ENCODE measurements at places on chromosomes 2 and 18.

DNA sequence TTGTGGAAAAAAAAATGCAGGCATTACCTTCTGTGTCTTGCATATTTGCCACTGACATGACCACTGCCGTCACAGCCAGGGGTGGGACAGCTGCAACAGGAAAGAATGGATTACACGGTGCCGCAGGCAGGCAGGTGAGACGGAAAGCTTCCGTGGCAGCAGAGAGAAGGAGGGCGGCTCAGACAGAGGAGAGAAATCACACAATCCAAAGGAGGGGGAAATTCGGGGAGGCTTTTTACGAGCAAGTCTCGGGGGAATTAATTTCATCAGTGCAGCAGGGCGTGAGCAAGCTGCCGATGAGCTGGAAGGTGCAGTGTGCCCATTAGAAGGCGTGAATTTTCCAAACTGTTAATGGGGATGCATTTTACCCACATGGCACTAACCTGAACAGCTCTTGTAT is 234.8 kb upstream of the PXDN start:
- DNase-seq, result no peak

GRCh38 chr2:11263177-11263576 is 81.3 kb downstream of the ROCK2 start:
- no peak for DNase-seq

DNA sequence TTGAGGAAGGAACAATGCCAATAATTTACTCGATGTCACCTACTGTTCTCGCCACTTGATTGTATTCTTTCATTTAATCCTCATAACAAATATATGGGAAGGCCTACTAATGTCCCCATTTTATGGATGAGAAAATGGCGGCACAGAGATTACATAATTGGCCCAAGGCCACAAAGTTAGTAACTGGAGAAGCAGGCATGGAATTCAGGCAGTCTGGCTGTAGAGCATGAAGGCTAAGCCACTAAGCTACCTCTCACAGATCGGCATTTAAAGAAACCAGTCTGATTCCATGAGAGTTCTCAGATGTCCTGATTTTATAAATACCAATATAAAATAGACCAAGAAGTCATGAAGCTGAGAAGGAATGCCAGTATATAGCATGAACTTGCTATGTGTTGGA is 121.8 kb upstream of the EPAS1 start:
- no peak for DNase-seq

- DNase-seq, result no peak
These were observed 136.2 kb downstream of the SP100 start for GRCh38 chr2:230552181-230552580.

GRCh38 chr2:170113168-170113894 is 64.6 kb upstream of the MYO3B start:
- DNase-seq, result no peak

DNA sequence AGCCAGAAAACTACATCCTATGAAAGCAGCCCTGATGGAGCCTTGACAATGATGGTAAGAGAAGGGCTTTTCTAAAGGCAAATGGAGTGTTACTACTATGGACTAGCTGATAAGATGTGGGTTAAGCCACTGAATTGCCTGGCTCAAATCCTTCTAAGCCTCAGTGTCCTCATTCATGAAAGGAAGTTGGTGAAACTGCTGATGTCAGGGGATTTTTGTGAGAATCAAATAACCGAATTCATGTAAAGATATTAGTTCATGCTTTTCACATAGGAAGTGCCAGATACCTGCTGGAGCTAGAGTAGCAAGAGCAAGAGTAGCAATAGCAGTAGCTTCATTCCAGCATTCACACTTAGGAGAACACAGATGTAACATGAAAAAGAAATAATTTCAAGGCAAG is 417.0 kb downstream of the METTL4 start:
- no peak for DNase-seq

DNA sequence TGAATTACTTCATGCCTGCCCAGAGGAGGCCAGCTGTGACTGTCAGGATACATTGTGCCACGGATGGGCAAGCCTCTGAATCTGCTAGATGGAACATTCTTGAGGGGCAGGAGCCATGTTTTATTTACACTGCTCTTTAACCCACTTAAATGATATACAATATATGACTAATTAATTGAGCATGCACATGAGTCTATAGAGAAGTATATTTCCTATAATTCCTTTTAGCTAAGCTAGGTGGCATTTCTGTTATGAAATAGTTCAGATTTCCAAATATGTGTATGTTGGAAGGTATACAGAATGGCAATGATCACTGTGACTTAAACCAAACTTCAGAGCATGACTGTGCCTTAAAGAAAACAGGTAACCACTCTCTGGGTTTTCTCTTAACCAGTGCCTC is 131.7 kb downstream of the RAB3GAP1 start:
- DNase-seq, result no peak

- DNase-seq, result no peak
These were observed 11.9 kb upstream of the ADAM23 start for GRCh38 chr2:206431439-206431838.

DNA sequence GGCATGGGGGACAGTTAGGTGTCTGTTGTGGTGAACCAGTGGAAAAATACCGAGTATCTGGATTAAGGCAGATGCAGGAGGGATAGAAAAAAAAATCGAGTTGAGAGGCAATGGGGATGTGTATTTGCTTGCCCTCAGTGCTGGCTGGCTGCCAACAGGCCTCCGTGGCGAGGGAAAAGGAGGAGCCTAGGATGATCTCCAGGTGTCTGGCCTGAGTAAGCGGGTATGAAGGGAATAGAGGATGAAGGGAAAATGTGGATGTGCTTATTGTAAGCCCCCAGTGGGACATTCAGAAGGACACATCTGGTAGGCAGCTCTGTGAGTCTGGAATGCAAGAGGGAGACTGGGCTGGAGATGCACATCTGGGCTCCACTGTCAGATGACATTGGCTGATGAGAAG is 22.8 kb downstream of the KCNS3 start:
- no peak for DNase-seq

DNA sequence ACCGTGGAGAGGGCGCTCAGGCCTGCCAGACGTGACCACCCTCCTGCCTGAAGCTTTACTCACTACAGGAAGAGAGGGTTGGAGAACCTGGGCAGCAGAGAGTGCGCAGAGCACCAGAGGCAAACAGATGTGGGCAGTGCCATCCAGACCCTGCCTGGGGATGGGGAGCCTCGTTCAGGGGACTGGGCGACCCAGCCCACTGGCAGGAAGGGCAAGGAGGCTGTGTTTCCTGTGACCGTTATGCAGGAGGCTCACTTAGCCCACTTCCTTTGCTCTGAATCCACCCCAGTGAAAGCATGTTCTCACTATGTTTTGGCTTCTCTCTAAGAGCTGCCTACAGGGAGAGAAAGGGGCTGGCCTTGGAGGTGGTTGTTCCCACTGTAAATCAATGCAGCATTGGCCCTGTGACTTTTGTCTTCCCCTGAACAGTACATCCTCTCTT is 23.0 kb upstream of the ACKR3 start:
- DNase-seq, result peak; percentile 15

GRCh38 chr2:127641846-127642507 is 4.0 kb upstream of the GPR17 start:
- DNase-seq, result peak; percentile 43

- DNase-seq, result no peak
These were observed 335.0 kb upstream of the ATP5MC3 start for GRCh38 chr2:175516555-175516954.

DNA sequence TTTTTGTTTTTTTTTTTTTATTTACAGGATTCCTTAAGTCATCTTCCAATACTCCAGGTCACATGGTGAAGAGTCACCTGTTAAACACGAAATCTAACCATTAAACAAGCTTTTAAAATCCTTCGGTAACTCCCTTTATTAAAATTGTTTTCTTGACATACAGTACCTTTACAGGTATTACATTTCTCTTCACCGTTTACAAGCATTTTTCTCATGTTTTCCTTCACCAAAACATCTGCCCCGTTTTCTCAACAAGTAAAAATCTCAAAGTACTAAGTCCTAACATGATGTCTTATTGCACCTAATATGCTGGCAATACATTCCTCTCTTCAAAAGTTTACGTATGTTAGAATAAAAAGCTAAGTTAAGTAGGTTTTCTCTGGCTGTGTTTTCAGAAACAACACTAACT is 1.1 kb downstream of the PUM2 start:
- DNase-seq, result no peak

GRCh38 chr2:44242904-44243303 is 32.4 kb upstream of the SLC3A1 start:
- no peak for DNase-seq

GRCh38 chr2:208373460-208374089 is 33.0 kb upstream of the PTH2R start:
- DNase-seq, result no peak

GRCh38 chr2:172179045-172179701 is 76.5 kb upstream of the DLX2 start:
- DNase-seq, result no peak

GRCh38 chr2:24307961-24308360 is 52.4 kb downstream of the ITSN2 start:
- DNase-seq, result no peak

- DNase-seq, result no peak
These were observed 152.5 kb downstream of the CYP26B1 start for GRCh38 chr2:71995067-71995665.

DNA sequence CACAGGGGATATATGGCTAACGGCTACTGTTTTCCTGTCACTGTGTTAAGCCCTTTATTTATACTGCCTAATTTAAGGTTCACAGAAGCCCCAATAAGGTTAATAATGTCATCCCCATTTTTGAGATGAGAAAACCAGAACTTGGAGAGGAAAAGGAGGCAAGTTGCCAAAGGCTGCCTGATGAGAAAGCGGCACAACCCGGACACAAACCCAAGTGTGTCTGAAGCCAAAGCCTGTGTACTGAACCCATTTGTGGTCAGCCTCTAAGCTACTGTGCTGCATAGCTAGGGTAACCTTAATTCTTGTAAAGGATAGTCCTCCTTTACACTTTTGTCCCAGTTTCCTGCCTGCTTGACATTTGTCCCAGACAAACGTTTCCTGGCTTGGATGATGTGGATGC is 954.7 kb upstream of the FANCL start:
- DNase-seq, result no peak

GRCh38 chr2:129777762-129778583 is 201.5 kb upstream of the RAB6C start:
- no peak for DNase-seq

DNA sequence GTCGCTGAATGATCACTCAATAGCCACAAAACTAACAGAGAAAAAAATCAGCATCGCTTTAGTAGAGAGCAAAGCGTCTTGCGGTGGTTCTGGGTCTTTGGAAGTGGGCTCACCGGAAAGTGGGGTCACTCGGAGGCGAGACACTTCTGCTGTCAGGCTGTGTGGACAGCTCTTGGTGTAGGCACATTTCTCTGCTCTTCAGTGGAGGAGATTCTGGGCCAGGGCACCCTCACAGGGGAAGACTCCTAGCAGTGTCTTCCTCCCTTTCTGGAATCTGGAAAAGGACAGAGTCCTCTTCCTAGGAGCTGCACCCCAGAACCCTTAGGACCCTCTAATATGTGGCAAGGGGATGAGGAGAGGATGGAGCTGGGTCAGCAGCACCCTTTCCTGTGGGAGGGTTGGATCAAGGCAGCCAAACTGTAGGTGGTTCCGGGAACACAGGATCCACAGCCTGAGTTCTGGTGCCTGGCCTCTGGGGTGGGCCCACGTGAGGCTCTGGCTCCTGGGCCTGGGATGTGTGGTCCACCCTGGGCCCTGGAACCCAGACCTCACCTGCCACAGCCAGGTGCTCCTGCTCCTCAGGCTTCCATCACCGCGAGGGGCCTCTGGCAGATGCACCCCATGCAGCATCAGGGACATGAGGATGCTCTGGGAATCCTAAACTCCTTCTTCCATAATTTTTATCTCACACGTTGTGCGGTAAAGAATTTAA is 25.1 kb downstream of the GPR35 start:
- no peak for DNase-seq

GRCh38 chr2:219252570-219252899 is 508 bp upstream of the TUBA4B start:
- DNase-seq, result no peak

- no peak for DNase-seq
These were observed 186.8 kb upstream of the GLI2 start for GRCh38 chr2:120548627-120549608.

DNA sequence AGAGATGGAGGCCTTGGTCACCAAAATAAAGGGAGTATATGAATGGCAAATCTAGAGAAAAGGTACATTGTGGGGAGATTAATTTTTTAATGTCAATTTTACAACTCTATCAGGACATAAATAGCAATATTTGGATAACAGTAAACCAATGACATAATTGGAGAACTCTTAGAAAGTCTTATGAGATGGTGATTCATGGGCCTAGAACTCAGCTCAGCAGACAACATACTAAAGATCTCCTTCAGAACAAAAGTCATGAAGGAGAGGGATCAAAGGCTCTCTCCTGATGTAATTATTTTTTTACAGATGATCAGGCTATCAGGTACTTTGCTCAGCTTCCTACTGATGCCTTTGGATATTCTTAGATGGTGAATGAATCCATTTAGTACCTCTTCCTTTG is 90.0 kb downstream of the CRACDL start:
- DNase-seq, result no peak

- DNase-seq, result no peak
These were observed 102.9 kb downstream of the MRO start for GRCh38 chr18:50716902-50717301.

- DNase-seq, result no peak
These were observed 21.6 kb downstream of the CUL3 start for GRCh38 chr2:224563537-224563936.

DNA sequence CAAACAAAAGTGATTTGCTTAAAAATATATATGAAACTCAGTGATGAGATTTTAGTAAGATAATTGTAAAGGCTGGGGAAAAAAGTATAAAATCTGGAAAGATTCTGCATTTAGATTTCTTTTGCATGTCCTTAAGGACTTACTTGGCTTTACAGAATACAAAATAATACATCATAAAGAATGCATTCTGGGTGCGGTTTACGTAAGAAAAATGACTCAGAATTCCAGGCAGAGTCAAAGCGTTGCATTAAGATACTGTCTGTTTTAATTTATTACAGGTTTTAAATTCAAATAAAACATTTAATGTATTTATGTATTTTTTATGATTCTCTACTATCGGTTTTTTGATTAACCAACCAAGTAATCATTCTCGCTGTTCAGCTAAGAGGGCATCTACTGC is 178.0 kb downstream of the SH3BP4 start:
- no peak for DNase-seq

DNA sequence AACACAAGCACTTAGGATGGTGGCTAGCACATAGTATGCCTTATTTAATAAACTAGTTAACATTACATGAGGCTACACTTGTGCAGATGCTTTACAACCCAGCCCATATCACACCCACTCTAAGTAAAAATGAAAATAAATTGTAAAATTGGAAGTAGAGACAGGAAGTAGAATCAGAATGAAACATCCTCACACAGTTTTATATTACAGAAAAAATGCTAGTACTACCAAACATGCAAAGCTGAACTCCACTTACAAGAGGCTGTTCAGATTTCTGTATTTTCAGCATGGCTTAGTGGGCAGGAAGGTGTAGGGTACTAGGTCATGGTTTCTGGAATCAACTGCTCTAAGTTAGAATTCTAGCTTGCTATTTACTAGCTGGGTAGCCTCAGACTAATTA is 18.2 kb upstream of the CRIM1 start:
- no peak for DNase-seq

DNA sequence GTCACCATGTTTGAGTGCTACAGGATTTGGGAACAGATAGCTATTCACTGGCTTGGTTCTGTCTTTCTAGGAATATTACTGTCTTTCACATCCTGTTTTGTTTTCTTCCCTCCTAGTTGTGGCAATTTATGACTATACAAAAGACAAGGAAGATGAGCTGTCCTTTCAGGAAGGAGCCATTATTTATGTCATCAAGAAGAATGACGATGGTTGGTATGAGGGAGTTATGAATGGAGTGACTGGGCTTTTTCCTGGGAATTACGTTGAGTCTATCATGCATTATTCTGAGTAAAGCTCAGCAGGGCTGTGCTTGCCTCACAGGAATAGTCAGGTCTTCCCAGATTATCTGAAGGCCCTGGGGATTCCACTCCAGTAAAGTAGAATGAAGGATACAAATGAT is 98.9 kb downstream of the ABI2 start:
- DNase-seq, result no peak

All from activated T-cell treated with anti-CD3 and anti-CD28 coated beads for 1 hour (primary cell).